ENCODE measurements at places on chromosomes 12 and 14. TPM values are rescaled to one million over a fixed set of nuclear protein-coding genes. Genes with fewer than 3 reads are reported as not detected.

NAV3 gene
- 0.72 TPM for total RNA-seq

FERMT2 gene
- total RNA-seq = 43.9 TPM

DNA sequence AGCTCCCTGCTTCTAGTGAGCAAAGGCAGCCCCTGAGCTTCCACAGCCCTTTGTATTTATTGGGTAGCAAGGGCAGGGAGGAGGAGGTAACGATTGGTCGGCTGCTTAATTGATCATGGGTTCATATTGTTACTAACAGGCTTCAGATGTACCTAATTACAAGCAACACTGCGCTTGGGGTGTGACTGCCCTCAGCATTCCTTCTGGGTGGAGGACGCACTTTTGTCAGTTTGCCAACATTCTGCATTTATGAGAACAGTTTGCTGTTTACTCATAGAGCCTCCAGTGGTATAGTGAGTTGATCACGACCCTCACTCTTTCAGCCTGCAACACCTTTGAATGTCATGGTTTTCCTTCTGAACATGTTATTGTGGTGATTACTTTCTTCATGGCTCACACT is 9.6 kb downstream of the TSHR start:
- DNase-seq = no peak

DNA sequence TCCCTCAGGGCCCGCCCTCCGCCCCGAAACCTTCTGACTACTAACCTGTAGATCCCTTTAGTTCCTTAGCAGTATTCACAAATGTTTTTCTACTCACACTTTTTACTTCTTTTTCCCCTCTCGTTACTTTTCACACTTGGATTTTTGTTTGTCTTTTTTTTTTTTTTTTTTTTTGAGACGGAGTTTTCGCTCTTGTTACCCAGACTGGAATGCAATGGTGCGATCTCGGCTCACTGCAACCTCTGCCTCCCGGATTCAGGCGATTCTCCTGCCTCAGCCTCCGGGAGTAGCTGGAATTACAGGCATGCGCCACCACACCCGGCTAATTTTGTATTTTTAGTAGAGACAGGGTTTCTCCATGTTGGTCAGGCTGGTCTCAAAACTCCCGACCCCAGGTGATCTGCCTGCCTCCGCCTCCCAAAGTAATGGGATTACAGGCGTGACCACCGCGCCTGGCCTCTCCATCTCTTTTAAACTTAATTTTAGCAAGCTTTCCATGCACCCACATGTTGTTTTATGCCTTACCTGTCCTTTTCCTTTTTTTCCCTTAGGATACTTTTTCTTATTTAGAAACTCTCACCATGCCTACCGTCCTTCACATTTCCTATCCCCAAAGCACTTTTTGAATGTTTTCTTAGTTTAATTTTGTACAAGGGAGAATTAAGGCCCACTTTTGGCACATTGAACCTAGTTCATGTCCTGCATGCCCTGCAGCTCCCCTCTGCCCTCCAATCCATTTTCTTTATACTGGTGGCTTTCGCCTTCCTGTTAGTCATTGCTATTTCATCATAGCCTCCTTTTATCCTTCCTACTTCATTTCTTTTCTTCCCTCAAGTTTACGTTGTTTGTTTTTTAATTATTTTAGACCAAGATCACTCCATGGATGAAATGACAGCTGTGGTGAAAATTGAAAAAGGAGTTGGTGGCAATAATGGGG is 1.1 kb downstream of the SP1 start:
- DNase-seq = no peak

GRCh38 chr12:105330283-105330930 is at the start of gene C12orf75:
Gene C12orf75 (plus strand): TSS chr12:105330691. CDS start chr12:105330892, 201 bp downstream.
- peak; percentile 92 for DNase-seq

GRCh38 chr12:9687228-9687627 is 17.7 kb downstream of the CLEC2D start:
- DNase-seq = no peak

Data from colonic mucosa (tissue), 4 donors.